ENCODE measurements at places on chromosomes 13 and 19. TPM values are rescaled to one million over a fixed set of nuclear protein-coding genes. Genes with fewer than 3 reads are reported as not detected.

Gene TMPRSS9
- 0.23 TPM for total RNA-seq

Gene MYADM
- 46.3 TPM for total RNA-seq

Gene DAPK3
- total RNA-seq: 71.5 TPM

Gene FXYD7
- total RNA-seq: 0.41 TPM

Gene RFPL4A
- not detected for total RNA-seq

Gene NDUFB7
- 339 TPM for total RNA-seq

Gene SLC5A5
- total RNA-seq: not detected
